ENCODE measurements at places on chromosomes 2 and 18.

DNA sequence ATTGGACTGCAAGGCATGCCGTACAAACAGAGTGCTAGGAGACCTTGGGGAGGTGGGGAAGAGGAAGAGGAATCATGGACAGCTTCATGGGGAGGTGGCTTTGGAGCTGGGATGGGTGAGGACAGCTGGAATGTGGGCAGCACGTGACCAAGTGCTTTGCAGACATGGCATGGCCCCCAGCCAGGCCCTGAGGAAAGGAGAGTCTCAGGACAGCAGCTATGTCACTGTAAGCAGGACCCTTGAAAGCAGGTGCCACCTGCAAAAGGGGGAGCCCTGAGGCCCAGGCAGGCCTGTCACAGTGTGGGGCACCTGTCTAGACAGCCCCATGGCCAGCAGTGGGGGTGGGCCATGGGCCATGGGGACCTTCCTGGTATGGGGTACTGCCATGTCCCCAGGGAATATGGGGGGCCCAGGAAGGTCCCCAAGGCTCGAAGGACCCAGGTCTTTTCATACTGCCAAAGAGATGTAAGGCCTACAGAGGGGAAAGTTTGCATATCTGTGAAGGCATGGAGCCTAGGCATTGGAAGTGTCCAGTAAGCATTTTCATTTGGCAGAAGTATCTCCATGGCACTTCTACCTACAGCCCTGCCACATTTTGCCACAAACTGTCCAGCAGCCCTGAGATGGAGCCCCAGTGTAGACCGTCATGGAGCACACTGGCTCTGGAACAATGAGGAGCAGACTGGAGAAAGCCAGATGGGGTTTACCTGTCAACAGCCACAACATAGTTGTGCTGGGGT, 9.9 kb downstream of the PAX8 start:
- no peak for DNase-seq

- DNase-seq, result no peak
Measured at GRCh38 chr2:185274718-185275484, 463.7 kb upstream of the FSIP2 start.

DNA sequence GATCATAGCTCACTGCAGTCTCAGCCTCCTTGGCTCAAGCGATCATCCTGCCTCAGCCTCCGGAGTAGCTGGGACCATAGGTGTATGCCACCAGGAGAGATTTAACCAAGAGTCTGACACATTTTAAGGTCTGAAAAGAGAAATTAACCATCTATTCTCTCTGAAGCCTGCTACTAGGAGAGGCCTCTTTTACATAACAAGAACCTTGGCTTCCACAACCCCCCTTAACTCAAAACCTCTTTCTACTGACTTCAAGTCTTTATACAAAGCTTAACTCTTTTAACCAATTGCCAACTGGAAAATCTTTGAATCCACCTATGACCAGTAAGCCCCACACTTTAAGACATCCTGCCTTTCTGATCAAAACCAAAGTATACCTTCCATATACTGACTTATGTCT, 279.9 kb upstream of the CELF4 start:
- no peak for DNase-seq

DNA sequence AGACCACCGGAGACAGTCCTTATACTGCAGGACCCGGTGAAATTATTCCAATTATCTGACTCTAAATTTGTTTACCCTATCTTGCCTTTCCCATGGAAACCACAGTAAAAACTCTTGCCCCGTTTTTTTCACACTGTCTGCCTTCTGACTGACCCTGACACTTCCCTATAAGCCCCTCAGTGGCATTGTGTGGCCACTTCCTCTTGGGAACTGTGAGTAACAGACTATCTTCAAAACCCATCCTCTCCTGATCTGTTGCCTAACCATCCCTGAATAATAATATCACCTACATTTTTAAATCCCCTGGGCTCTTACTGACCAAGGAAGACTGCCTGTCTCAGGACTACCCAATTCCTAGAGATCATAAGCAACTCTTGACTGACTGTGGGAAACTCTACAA, 42.6 kb upstream of the RNF152 start:
- DNase-seq, result no peak

- no peak for DNase-seq
Measured at GRCh38 chr2:187208199-187208785, 239.8 kb downstream of the CALCRL start.

DNA sequence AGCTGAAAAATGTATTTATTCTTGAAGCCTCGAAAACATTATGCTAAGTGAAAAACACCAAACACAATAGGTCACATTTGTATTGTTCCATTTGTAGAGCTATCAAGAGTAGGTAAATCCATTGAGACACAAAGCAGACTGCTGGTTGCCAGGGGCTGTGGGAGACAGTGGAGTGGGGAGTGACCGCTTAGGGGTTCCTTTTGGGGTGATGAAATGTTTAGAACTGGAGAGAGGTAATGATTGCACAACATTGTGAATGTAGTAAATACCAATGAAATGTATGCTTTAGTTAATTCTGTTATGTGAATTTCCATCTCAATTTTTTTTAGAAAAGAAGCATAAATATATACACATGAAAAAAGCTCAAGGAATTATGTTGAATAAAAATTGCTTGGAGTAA, 15.8 kb downstream of the KCTD18 start:
- DNase-seq, result no peak

- no peak for DNase-seq
Measured at GRCh38 chr2:200136655-200137054, 169.8 kb upstream of the SPATS2L start.

- no peak for DNase-seq
Measured at GRCh38 chr18:46570666-46571065, 86.4 kb downstream of the LOXHD1 start.

DNA sequence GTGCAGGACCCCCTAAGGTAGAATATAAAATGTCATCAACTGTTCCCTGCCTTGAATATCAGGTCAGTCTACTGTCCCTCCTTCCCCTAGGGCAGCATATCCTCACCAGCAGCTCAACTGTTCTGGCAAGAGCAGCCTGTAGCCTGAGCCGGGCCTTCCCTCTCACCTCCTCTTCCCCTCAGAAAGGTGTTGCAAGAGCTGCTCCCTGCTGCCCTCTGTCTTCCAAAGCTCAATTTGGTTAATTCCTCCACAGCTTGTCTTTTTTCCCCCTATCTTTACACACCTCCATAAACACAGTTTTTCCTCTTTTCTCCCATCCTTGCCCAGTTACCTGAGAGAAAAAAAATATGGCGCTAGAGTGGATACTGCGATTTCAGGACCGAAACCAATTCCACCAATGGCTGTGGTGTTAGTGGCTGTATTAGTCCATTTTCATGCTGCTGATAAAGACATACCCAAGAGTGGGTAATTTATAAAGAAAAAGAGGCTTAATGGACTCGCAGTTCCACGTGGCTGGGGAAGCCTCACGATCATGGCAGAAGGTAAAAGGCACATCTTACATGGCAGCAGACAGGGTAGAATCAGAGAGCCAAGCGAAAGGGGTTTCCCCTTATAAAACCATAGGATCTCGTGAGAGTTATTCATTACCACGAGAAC, 184.7 kb downstream of the MREG start:
- DNase-seq, result peak; percentile 75

DNA sequence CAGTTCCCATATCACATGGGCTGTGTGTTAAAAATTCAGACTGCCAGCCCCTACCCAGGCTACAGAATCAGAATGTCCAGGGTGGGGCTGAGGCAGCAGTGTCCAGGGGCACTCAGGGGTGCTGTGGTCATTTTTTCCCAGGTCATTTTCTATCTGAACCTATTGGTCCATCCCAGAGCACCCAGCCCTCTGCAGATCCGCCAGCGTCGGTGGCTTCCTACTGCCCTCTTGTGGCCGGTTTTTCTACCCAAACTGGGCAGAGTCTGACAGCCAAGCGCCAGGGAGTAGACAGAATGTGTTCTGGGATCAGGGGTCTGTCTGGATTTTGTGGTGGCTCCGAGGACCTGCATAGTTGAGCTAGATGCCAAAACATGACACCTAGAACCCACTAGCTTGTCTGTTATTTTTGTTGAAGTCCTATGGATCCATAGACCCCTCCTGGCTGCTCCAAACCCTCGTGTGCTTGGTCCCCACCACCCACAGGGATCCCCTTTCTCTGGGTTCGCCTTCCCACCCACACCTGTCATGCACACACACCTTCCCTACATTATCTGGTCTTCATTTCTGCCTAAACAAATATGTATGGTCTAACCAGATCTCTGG, 34.1 kb upstream of the RMDN2 start:
- peak; percentile 85 for DNase-seq

GRCh38 chr2:208097801-208098200, 26.5 kb downstream of the CRYGD start:
- DNase-seq, result no peak

- DNase-seq, result no peak
Measured at GRCh38 chr18:34942276-34942675, 98.9 kb upstream of the MAPRE2 start.

DNA sequence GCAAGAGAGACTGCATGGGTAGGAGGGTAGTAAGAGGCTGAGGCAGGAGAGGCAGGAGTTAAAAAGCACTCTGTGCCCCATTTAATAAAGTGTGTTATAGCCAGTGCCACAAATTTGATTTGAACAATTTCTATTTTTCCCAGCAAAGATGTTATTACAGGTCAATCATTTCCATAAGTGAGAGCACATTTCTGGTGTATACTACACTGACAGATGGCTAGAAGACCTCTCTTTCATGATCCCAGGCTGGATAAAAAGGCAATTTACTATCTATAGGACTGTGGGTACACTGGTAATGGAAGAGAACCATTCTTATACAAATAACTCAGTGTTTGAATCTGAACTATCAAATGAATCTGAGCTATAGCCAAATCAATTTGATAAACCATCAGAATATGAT, 176.2 kb downstream of the FSHR start:
- DNase-seq, result no peak

- no peak for DNase-seq
Measured at GRCh38 chr2:30288561-30288960, 57.2 kb downstream of the LBH start.

DNA sequence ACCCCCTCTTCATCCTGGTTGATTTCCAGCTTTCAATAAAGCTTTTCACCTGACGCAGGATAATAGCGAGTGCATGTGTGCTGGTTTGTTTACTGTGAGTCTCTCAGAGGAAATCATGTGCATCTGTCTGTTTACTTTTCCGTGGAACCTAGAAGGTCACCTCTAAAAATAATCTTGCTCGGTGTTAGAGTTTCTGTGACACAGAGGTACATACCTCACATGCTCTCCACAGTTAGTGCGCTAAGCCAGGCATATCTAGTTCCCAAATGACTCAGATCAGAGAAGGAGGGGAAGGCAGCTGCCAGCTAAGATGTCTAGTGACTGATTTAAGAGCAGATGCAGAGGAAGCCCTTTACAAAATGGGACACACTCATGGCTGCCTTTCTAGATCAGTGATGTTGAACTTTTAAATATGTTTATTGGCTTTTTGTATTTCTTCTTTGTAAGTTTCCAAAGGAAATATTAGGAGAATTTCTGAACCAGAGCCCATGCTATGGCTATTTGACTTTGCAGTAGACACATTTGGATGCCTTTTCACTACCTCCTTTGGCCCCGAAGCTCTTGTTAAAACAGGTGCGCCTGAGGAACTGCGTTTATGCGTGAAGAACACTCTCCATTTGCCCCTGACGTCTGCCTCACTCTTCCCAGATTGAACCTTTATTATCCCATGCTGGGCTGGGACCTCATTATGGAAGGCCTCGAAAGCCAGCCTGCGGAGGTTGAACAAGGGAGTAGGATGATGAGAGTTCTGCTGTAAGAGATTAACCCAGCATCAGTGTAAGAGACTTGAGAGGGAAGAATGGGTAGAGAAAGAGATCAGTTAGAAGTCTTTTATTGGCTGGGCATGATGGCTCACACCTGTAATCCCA, 145.6 kb downstream of the FAM161A start:
- DNase-seq, result no peak

GRCh38 chr2:105600949-105601794, 143.5 kb upstream of the NCK2 start:
- DNase-seq, result no peak
